ENCODE measurements at places on chromosomes 16 and 17.

DNA sequence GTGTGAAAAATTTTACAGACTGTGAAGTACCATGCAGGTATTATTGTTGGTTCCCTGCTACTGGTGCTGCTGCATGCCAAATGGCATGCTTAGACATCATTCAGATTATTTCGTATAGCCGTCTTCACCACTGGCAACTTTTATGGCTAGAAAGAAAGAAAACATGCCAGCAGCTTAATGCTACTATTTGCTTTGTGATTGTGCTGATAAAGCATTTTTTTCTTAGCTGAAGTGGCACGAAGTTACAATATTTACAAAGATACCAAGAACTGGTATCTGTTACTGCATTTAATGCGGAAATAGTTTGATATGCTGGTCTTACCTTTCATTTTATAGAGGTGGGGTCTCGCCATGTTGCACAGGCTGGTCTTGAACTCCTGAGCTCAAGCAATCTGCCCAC, 8.2 kb downstream of the ZNHIT3 start:
- DNase-seq = no peak

GRCh38 chr17:15157051-15157450, 108.1 kb downstream of the PMP22 start:
- no peak for DNase-seq

DNA sequence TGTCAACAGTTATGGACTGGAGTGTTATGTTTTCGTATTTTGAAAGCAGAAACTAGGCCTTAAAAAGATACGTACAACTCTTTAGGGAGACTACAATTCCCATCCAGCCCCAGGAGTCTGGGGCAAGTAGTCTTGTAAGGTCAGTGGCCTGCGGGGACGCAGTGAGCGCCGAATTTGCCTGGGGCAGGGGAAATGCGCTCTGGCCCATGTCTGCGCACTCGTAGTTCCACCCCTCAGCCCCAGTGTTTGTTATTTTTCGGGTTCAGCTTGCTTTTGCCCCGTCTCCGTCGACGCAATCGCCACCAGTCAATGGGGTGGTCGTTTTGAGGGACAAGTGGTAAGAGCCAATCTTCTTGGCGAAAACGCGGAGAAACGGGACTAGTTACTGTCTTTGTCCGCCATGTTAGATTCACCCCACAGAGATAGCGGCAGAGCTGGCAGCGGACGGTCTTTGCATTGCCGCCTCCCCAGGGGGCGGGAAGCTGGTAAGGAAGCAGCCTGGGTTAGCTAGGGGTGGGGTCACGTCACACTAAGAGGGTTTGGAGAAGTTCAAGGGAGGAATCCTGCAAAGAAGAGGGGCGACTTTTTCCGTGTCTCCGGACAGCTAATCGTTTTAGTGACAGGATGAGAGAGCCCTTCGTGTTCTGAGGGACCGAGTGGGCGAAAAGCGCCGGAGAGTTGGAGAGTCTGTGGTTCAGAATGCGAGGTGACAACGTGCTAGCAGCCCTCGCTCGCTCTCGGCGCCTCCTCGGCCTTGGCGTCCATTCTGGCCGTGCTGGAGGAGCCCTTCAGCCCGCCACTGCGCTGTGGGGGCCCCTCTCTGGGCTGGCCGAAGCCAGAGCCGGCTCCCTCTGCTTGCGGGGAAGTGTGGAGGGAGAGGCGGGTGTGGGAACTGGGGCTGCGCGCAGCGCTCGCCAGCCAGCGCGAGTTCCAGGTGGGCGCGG, 1.1 kb upstream of the BRCA1 start:
- DNase-seq = no peak

DNA sequence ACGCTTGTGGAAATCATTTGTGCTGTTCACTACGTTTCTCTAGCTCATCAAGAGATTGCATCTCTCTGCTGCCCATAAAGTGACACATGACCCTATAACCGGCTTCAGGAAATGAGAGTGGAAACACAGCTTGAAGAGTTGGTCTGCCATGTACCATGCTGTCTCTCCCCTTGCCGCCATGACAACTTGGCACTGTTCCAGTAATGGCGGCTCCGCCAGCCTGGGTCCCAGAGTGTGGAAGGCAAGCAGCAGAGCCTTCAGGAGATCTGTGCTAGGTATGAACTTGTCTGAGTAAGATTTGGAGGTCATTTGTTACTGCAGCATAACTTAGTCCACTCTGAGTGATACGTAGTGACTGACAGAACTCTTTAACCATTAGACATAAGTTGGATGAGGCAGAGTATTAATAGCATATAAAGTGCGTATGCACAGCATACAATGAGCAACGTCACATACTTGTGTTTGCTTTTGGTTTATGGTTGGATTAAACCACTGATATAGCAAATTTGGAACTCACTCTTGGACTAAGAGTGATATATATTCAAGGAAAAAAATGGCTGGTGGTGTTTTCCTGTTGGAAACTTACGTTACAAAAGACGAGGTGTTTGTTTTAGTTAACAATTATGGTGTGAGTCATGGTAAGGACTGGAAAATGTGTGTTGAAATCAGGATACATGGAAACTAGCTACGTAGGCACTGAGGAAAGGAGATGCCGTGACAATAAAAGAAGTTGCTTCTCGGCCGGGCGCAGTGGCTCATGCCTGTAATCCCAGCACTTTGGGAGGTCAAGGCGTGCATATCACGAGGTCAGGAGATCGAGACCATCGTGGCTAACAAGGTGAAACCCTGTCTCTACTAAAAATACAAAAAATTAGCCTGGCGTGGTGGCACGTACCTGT, 24.4 kb upstream of the PMP22 start:
- no peak for DNase-seq

- no peak for DNase-seq
These were observed 39.5 kb downstream of the USP7 start for GRCh38 chr16:8924214-8924613.

- no peak for DNase-seq
These were observed 90.3 kb downstream of the KATNIP start for GRCh38 chr16:27640277-27640600.

DNA sequence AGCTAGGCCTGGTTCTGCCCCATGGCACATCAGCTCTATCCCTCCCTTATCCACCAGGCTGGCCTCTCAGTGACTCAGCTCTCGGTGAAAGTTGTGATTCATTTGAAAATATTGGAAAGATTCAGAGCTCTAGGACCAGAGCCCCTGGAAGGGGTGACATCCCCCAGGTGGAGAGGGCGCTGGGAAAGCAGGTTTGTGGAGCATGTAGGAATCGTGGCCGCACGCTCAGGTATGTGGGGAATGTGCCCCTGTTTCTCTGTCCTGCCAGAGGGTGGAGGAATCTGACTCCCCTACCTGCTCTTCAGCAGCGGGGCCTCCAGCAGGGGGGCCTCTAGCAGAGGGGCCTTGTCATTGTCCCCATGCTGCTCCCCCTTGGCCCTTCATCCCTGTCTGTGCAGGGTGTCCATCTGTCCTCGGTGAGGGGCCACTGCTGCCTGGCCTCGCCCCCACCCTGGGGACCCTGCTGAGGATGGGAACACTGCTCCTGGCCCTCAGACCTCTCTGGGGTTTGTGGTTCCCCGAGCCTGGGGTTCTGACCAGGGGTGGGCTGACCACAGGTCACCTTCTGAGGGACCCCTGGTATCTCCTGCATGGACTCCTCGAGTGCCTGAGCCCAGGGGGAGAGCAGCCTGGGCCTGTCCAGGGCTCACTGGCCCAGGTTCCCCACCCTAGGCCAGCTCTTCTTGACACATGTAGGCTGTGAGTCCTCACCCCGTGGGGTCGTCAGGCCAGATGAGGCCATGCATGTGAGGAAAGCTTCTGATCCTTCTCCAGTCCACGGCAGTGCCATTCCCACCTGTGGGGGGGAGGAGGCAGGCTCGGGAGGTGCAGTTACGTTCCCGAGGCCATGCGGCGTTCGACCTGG, 47.5 kb downstream of the NT5M start:
- DNase-seq = no peak
